Kidney glomerular epithelial cell (primary cell): ENCODE measurements at places on chromosomes 5 and 9.
A peak's percentile ranks its signal among the peaks of the same experiment; 100 is the strongest.

DNA sequence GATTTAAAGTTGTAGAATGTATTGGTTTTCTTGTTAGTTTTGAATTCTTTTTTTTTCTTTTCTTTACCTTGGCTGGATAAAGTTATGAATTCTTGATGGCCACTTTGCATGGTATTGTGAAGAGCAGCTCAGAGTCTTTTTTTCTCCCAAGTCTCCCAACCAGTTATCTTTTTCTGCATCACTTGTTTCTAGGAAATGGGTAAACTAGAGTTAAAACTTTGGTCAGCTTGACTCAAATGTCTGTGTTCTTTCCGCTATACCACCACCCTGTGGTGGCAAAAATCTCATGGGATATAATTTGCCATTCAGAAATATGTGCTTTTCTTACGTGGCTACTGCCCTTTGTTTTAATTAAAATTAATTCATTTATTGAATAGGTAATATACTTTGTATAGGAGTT is 113.2 kb downstream of the UNC13B start:
- peak; percentile 11 for DNase-seq

- DNase-seq, result peak; percentile 73
These were observed 899 bp upstream of the RAPGEF6 start for GRCh38 chr5:131635684-131636572.

- DNase-seq, result no peak
These were observed 73.7 kb downstream of the ZNF462 start for GRCh38 chr9:106936680-106937079.

GRCh38 chr9:132237481-132237880 is 75.6 kb downstream of the NTNG2 start:
- no peak for DNase-seq

DNA sequence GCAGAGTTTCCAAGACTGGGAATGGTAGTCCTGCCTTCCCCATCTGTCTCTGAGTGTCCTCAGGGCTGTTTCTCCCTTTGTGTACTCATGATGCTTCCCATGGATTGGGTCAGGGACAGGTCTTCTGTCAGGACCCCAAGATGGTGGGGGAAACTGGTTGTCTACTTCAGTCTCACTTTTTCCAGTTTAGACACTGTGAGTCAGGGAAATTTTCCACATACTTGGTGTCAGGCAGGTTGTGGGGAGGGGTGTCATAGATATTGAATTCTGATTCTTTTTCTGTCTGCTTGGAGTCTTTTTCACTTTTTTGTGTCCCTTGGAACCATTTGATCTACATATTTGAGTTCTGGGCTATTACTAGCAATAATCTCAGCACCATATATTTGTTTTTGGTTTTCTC is 10.3 kb downstream of the POLK start:
- DNase-seq, result no peak

DNA sequence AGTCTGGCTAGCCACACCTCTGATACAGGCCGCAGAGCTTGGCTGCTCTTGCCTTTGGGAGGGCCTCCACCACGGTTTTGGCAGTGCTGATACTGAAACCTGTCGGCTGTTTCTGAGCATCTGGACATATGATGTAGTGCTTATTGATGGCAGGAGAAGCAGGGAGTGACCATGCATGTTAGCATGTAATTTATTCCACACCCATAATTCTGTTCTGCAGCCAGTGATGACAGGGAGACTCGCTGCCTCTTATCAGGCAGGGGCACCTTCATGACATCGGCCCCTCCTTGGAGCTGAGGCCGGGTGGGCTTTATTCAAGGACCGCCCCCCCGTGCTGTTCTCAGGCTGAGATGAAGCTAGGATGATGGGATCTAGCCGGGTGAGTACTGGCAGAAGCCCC is 49.0 kb downstream of the OLFM1 start:
- DNase-seq, result no peak
